ENCODE measurements at places on chromosomes 13 and 19.

DNA sequence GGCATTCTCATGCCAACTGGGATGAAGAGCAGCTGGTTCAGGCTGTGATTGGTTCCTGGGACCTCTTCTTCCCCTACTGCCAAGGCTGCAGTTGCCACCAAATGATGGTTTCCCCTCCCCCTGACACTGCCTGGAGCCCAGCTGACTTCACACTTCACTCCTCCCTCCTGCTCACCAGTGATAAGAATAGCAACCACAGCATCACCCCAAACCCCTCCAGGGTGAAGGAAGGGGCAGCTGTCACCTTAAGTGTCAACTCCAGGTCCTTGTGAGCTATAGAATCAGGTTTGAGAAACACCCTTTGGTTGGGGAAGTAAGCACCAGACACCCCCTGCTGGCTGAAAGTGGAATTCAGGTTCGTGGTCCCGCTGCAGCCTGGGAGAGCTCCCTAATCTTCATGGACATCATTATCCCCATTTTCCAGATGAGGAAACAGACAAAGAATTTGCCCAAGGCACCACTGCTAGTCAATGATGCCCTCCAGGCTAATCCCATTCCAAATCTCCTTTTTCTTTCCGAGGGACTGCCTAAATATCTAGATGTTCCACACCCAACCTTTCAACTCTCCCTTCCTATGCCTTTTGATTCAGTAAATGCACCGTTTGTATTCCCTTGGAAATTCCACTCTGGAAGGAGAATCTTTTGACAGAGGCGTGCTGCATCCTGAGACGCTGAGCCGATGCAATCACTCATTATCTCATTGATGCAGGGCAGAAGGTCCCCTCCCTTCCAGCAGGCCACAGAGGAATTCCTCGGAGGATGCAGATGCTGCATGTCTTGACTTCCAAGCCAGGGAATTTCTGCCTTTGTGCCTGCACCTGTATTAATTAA, 50.6 kb upstream of the UQCRFS1 start:
- no peak for DNase-seq

DNA sequence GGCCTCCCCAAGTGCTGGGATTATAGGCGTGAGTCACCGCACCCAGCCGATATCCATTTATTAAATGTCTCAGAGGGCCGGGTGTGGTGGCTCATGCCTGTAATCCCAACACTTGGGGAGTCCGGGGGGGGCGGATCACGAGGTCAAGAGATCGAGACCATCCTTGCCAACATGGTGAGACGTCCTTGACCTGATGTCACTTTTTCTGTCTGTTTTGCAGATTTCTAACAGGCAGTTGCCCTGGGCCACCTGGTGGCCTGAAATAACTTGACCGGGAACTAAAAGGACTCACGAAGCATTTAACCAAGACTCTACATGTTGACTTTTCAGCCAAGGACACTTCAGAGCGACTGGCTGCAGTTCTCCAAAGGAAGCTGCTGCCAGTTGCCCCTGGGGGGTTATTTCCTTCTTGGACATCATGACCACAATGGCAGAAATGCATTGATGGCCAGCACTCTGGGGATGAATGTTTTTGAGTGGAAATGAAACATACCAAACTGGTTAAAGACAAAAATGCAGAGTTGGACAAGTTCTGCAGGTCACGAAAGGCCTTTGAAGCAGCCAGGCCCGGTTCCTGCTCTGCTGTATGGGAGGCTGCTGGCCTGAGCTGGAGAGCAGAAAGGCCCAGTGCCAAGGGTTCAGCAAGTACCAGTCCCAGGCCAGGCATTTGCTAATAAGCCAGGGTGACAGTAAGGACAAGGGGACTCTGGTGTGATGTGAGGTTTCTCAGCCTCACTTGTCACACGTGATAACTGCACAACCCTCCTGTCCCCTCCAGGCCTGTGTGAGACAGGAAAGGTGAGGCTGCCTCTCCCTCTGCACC, 8.3 kb downstream of the ZNF837 start:
- DNase-seq: no peak

DNA sequence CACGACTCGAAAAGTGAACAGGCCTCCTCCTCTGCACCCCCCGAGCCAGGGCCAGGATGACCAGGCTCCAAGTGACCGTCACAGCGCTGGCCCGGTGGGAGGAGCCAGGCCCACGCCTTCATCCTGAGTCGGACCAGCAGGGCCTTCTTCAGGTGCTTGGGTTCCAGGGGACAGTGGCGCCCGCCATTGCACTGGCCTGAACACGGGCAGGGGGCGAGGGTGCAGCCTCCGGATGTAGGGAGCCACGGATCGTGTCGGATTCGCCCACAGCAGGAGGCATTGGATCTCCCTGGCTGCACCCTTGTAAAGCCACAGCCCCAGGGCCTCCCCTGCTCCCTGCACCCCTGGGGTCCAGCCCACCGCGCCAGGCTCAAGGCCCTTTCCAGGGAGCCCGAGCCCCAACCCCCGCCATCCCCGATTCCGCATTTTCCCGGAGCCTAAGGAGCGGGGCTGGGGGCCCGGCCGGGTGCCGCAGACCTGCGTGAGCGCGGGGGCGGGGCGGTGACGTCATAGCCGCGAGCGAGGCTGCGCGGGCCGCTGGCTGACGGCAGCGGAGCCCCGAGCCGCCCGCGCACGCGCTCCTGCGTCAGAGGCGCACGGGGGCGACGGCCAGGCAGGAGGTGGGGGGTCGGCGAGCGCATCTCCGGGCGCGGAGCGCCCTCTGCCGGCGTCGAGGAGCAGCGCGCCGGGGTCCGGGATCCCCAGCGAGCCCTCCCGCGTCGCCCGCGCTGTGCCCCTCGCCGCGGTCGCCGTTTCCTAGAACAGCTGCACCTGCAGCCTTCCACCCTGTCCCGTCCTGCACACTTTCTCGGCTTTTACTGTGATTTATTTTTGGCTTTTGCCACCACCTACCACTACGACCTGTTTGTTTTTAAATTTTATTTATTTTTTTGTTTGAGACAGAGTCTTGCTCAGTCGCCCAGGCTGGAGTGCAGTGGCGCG, 1.5 kb upstream of the ATP5F1D start:
- DNase-seq: peak; percentile 88

DNA sequence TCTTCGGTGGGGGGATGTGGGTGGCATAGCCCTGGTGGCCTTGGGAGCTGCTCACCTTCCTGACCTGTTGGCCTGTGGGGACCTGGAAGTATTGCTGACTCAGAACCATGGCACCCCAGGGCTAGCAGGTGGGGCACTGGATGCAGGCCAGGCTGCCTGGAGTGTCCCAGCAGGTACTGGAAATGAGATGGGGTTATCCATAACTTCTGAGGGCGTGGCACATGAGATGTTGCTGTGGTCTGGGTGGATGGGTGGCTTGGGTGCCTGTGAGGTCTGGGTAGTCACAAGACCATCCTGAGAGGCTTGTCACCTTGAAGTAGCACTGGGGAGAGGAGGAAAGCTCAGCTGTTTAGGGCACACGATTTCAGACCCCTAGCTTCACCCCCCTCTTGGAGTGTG, 636 bp upstream of the RNF225 start:
- DNase-seq: no peak

- DNase-seq: peak; percentile 57
Measured at GRCh38 chr13:98839856-98840769, 87.6 kb upstream of the SLC15A1 start.

GRCh38 chr19:29631450-29631849, 25.4 kb downstream of the POP4 start:
- no peak for DNase-seq

DNA sequence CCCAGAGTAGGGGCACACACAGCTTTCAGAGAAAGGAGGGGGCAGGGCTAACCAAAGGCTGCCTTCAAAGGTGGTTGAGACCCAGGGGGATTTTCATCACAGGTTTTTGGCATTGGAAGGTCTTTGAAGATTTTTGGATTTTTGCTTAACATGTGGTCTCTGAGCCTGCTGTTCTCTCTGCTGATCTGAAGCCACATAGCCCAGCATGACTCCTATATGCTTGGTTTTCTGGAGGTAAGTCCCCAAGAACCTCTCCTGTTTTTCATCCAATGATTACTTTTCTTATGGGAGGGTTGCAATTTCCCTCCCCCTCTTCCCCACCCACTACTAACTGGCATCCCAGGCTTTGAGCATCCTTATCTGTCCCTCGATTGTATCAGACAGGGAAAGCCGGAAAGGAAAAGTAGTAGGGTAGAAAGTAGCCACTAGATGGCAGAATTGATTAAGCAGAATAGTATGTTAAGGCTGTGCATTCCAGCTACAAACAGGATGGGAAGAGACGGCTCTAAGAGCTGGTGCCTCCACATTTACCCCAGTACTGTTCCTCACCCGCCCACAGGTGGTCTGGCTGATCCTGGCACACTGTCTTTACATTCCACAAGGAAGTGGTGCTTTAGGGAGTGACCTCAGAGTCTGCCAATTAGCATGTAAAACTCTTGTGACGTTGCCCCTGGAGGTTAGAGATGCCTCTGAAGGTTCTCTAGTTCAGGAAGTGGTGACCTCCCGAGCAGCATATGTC, 218.9 kb upstream of the EDNRB start:
- DNase-seq: peak; percentile 71

DNA sequence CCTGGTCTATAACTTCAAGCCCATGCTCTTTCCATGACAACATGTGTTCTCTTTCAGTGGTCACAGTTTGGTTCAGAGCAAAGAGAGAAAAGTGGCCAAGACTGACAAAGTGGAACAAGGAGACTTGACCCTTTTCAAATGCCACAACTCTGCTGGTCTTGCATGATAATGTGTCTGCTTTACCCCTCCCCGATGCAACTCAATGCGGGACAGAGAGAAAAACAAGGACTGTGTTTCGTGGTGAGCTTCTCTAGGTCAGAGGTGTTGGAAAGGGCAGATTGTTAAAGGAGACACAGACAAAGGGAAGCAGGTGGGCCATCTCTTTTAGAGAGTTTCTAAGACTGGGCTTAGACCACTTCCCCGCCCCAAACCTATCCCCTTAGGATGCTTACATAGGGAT, 61.6 kb upstream of the SERTM1 start:
- no peak for DNase-seq

DNA sequence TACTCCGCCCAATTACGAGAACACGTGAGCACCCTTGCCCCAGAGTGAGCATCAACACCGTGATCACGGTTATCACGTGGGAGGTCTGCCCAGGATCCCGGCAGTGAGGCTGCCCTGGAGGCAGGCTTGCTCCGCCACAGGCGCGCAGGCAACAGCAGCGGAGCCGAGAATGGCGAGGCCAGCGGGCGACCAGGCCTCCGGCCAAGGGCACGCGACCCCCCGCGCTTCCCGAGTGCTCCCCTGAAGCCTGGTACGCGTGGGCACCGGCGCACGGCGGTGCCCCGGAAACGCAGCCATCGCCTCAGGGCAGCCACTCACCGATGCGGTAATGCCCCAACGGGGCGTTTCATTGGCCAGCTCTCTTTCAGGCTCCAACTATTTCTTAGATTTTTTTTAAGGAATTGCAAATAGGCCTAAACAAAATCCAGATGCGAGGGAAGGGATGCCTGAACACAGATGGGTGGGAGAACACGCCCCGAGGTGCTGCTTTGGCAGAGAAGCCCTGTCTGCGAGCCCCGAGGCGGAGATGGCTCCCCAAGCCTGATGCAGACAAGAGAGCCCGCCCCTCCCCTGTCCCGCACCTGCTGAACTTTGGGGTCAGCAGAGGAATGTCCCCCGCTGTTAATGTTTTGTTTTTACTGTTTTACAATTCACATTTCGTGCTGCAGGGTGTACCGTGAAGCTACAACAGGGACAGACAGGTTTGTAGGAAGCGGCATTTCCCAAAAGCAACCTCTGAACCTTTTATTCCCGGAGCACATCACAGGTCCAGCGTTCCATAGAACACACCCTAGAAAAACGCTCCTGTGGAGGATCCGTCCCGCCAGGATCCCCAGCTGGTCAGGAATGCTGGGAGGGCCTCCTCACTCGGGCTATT, 132.7 kb downstream of the ZDHHC20 start:
- no peak for DNase-seq

GRCh38 chr19:32018014-32018413, 327.4 kb upstream of the ZNF507 start:
- no peak for DNase-seq

DNA sequence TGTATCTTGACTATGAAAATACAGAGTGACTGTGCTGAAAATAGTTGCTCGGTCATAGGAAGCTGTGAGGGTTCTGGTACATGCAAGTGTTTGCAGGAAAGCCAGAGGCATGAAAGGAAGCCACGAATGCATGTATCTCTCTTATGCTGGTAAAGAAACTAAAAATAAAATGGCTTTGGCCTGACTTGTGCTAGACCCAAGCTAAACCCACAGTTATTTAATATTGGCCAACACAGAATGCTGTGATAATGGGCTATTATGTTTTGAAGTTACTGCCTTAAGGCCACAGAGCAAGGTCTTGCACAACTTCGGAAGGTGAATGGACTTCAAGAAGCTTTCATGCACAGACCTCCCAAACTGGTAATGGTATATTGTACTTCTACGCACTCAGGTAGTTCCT, 518.2 kb upstream of the HTR2A start:
- no peak for DNase-seq

DNA sequence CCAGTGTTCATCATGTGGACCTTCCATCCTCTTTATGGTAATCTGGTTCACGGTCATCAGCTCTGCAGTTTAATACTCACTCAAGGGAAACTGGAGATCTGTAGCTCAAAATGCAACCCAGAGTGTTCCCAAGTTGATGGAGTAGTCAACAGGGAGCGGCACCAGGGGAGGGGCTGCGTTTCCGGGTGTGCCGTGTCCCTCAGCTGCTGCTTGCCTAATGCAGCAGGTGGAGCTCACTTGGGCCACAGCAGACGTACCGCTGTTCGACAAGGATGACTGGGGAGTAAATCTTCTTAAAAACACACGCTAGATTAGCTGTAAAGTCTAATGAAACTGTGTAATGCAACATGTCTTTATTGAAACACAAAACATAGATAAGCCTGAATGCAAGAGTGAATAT, 81.1 kb downstream of the TNFSF13B start:
- no peak for DNase-seq

DNA sequence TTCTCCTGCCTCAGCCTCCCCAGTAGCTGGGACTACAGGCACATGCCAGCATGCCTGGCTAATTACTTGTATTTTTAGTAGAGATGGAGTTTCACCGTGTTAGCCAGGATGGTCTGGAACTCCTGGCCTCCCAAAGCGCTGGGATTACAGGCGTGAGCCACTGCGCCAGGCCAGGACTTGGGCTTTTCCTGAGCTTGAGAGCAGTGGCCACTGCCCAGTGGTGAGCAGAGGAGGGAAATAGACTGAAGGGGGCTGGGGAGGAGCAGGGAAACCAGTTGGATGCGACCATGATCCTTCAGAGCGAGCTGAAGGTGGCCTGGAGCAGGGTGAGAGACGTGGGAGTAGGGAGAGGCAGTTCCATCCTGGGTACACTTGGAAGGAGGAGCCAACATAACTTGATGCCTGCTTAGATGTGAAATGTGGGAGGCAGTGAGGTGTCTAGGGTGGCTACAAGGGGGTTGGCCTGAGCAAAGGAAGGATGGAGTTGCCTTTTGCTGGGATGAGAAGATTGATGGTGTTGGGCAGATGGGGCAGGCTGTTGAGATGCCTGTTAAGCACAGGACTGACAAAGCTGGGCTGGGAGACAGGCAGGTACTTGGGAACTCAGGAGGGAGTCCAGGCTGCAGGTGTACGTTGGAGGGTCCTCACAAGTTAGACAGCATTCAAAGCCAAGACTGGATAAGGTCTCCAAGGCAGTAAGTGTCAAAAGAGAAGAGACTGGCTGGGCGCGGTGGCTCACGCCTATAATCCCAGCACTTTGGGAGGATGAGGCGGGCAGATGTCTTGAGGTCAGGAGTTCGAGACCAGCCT, 31.8 kb downstream of the KCTD15 start:
- DNase-seq: no peak

GRCh38 chr13:112114391-112114790, 47.4 kb downstream of the SOX1 start:
- no peak for DNase-seq
